ENCODE measurements at places on chromosomes 6 and 20.

- no peak for DNase-seq
Observed at GRCh38 chr20:7492257-7492656, 448.0 kb downstream of the HAO1 start.

DNA sequence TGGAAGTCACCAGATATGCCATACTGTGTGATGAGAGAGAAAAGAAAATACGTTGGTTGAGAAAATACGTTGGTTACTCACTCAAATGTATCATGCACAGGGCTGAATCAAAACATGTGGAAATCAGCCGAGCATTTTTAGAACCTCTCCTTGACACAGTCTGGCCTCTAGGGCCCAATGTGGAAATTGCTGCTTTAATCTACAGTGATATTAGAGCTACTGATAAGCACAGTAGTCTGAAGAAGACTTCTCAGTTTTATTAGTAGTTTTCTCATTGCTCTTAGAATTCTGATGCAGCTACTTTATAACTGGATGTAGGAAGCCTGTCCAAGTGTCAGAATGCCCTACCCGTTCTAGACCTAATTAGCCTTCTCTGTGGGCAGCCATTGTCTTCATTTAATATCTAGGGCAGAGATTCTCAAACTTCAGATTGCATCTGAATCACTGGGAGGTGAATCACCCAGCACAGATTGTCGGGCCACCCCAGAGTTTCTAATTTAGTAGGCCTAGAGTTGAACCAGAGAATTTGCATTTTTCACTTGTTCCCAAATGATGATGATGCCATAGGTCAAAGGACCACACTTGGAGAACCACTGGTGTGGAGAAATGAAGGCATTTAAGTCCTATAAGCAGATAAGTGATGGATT, 229.1 kb downstream of the PLCB1 start:
- no peak for DNase-seq

GRCh38 chr6:41636833-41637193, 1.5 kb upstream of the MDFI start:
- DNase-seq = no peak

- no peak for DNase-seq
Observed at GRCh38 chr20:31712112-31712553, 10.5 kb downstream of the BCL2L1 start.

- DNase-seq = no peak
Observed at GRCh38 chr20:46129955-46130481, 11.9 kb downstream of the CD40 start.

DNA sequence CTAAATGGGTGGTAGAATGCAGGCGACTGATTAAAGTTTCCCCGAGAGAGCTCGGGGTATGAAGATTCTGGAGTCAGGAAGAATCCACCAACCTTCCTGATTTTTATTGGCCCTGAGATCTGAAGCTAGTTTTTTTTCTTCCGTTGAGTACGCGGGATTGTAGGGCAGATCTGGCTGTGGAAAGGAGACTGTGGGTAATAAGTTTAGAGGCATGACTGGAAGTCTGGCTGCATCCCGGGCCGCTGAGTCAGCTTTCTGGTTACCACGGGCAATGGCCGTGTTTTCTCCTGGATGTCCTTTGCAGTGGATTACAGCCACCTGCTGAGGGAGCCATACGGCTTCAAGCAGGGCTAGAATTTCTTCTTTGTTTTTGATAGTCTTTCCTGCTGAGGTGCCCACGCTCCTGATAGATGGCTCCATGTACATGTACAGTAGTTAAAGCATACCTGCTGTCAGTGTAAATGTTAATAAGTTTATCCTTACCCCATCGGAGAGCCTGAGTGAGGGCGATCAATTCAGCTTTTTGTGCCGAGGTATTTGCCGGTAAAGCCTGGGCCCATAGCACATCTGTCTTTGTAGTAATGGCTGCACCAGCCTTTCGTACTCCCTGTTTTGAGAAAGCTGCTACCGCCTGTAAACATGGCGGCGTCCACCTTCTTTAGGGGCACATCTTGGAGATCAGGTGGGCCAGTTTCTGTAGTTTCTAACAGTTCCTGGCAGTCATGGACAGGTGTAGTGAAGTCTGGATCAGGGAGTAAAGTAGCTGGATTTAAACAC, 154.0 kb downstream of the TRIM27 start:
- no peak for DNase-seq

DNA sequence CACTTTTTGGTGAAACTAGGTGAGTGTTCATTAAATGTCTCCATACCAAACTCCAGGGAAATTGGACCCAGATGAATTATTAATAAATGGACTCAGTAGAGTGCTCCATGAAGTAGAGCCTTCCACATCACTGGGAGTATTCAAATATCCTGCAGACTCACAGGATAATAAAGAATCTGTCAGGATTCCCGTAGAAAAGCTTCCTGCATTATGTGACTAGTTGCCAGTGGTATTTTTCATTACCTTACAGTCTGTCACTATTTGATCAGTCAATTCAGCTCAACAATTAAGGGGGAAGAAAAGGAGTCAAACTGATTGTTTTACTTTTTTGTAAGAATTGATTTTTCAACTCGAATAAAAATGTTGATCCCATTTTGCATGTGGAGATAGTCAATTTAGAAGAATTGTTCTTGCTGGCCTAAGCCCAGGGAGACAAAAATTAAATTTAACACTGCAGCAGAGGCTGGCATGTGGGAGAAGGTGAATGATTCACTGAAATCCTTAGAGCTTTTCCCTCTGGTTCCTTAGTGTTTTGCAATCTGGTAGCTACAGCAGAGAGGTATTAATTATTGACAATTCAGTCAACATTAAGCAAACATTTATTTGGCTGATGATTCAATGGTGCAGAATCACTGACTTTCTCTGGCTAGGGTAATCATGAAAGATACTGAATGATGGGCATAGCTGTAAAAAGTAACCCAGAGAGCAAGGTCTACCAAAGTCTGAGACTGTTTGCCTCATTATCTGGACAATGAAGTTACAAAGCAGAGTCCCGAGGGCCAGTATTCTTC, 442.4 kb downstream of the CD83 start:
- no peak for DNase-seq

GRCh38 chr6:45746046-45746445, 269.6 kb downstream of the CLIC5 start:
- DNase-seq = no peak

DNA sequence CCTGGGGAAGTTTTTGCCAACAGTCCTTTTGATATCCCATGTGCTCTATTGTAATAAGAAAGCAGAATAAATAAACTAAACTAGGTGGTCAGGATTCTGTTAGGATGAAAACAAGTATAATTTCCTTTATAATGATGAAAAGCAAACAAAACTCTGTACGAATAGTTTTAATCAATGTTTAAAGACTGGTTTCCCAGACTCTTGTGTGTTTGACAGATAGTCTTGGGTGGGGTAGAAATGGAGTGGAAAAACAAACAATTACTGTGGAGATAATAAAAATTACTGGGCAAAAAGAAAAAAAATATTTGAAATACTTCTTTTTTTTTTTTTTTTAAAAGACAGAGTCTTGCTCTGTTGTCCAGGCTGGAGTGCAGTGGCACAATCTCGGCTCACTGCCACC, 152.1 kb upstream of the FLRT3 start:
- no peak for DNase-seq

- no peak for DNase-seq
Observed at GRCh38 chr20:23059001-23059400, 9.5 kb upstream of the THBD start.

DNA sequence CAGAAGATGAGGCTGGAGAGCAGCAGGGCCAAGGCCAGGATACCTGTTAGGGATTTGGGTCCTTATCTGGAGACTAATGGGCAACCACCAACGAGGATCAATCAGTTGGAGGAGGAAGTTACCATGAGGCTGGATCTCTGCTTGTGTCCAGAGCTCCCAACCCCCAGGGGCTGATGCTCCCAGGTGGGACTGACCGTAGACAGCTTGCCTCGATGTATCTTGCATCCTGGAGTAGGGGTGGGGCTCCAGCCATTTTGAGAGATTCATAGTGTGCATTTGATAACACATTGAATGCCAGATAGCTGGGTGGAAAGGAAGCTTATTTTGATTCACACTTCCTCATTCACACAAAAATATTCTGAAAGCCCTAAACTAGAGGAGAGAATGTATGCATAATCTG, 4.6 kb upstream of the RFPL4B start:
- no peak for DNase-seq

DNA sequence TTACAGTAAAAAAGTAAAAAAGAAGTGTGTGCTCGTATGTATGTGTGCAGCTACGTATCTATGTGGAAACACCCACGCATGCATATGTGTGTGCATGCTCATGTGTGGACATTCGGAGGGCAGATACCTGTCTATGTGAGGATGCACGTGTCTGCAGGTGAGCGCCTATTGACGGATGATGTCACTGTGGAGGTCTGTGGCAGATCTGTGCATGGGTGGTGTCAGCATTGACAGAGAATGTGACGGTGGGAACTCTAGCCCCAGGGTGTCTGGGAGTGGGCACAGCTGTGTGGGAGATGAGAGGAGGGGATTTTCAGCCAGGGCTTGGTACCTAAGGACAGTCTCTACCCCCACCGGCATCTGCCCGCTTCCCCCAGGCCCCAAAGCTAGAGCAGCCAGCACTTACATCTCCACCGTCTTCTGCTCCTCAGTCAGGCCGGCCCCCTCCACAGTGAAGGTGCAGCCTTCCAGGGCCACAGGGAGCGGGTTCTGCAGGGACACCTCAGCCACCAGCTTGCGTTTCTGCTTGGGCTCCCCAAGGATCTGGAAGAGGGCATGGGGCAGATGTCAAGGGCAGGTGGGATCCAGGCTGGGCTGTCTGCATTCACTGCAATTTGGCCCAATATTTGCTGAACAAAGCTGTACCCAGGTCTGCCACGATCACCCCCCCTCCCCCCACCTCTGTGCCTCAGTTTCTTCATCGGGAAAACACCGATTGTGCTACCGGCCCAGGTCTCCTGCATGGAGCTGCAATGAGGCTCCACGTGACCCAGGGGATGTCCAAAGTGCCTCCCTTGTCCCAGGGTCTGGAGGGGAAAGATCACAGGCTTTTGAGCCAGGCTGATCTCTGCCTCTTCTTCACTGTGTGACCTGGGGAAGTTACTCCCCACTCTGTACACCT, 34.1 kb downstream of the TGM2 start:
- DNase-seq = no peak

DNA sequence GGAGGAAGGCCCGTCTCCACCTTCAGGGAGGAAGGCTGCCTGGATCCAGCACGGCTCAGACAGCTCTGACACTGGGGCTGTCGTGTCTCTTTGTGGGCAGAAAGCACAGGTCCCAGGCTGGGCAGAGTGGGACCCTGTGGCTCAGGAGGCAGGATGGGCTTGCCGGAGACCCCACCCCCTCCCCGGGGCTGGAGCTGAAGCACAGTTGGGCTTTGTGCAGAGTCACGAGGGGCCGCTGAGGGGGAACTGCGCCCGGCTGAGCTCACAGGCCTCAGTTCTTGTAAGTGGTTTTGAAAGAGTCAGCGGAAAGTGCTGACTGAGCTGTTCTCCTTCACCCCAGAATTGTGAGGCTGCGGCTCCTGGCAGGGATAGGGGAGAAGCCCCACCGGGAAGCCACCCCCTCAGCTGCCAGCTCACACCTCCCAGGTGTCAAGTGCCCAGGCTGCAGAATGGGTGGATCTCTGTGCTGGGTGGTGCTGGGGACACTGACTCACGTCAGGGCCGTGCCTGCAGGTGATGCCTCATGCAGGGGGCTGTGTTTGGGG, 145.5 kb upstream of the RNF24 start:
- peak; percentile 54 for DNase-seq

DNA sequence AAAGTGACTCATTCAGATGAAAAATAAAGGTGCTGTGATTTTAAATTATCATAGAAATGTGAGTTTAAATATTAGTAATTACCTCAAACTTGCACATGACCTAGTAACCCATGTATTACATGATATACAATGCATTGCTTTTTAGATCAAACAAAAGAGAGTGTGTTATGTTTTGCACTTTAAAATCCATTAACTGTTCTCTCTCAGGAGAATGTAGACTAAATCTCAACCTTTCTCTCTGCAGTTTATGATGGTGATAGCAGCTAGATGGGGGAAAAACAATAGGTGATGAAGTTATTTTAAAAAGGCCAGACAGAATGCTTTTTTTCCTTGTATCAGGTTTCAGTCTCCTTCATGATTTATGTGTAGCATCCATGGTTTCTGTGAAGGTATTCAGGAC, 404.4 kb upstream of the RNF217 start:
- no peak for DNase-seq

GRCh38 chr20:41365777-41366545, 657 bp downstream of the EMILIN3 start:
- no peak for DNase-seq

- no peak for DNase-seq
Observed at GRCh38 chr6:133954657-133955576, 1.9 kb downstream of the TBPL1 start.

DNA sequence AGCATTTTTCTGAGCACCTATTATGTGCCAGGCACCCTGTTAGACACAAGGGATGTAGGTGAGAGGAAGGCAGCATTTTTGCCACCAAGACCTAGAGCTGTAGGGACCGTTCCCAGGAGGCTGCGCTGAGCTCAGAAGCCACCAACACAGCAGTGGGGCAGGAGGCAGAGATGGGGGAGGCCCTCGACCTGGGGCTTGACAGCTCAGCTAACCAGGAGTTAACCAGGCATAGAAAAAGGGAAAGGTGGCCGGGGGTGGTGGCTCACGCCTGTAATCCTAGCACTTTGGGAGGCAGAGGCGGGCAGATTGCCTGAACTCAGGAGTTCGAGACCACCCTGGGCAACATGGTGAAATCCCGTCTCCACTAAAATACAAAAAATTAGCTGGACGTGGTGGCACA, 29.5 kb downstream of the KIF25 start:
- no peak for DNase-seq

Measured in stimulated activated CD4-positive, alpha-beta T cell treated with anti-CD3 and anti-CD28 coated beads, Interleukin-4, amount 100 ng/mL, for 4 hours (primary cell).